ENCODE measurements at places on chromosomes 11 and 22. TPM values are rescaled to one million over a fixed set of nuclear protein-coding genes. Genes with fewer than 3 reads are reported as not detected.

The DMC1 gene
- total RNA-seq: 0.27 TPM

The GPR83 gene
- 0.11 TPM for total RNA-seq

The POU2AF1 gene
- total RNA-seq: 1.0 TPM

The MS4A15 gene
- not detected for total RNA-seq

The SOX10 gene
- total RNA-seq: not detected

The SLC22A8 gene
- not detected for total RNA-seq

All from CD8-positive, alpha-beta T cell (primary cell).